ENCODE measurements at places on chromosomes 2 and 18. TPM values are rescaled to one million over a fixed set of nuclear protein-coding genes. Genes with fewer than 3 reads are reported as not detected.

GPR17 gene
- total RNA-seq, result 0.11 TPM

DNAJC5G gene
- total RNA-seq, result 1.4 TPM

SP140 gene
- 2.8 TPM for total RNA-seq

SF3B6 gene
- 81.2 TPM for total RNA-seq

SCG2 gene
- 0.29 TPM for total RNA-seq

NETO1 gene
- total RNA-seq, result not detected

MEP1B gene
- not detected for total RNA-seq

ACKR3 gene
- 1.7 TPM for total RNA-seq

MTX2 gene
- total RNA-seq, result 28.8 TPM

C2orf66 gene
- total RNA-seq, result 0.26 TPM

ASAP2 gene
- 10.6 TPM for total RNA-seq

MARCHF4 gene
- total RNA-seq, result not detected

- no peaks in the 10 kb centered on the region for H3K4me1 ChIP-seq
- no peak for DNase-seq
- no peaks in the 10 kb centered on the region for H3K27me3 ChIP-seq
- H3K36me3 ChIP-seq, result no peaks in the 10 kb centered on the region
- no peak overlapping the region for H3K27ac ChIP-seq
Measured at GRCh38 chr18:23926571-23926970, 88.0 kb upstream of the TTC39C start.

DNA sequence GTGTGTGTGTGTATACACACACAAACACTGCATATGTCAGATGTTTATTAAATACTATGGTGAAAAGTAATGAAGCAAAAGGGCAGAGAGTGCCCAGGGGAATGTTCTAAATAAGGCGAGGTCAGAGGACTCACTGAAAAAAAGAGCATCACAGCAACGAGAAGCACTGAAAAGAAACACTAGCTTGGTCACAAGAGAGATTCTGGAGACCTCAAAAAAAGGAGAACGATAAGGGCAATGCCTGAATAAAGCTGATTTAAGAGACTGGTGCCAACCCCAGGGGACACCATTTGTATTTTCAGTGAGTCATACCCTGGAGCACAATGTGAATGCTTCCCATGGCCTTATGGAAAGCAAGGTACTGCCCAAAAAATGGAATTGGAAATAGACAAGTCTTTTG is 14.5 kb downstream of the SLC40A1 start:
- peaks cover 94% of the 10 kb centered on the region for H3K4me1 ChIP-seq
- peaks cover 86% of the 10 kb centered on the region for H3K36me3 ChIP-seq
- no peaks in the 10 kb centered on the region for H3K27me3 ChIP-seq
- H3K4me3 ChIP-seq, result no peak overlapping the region
- no peak overlapping the region for H3K27ac ChIP-seq

DNA sequence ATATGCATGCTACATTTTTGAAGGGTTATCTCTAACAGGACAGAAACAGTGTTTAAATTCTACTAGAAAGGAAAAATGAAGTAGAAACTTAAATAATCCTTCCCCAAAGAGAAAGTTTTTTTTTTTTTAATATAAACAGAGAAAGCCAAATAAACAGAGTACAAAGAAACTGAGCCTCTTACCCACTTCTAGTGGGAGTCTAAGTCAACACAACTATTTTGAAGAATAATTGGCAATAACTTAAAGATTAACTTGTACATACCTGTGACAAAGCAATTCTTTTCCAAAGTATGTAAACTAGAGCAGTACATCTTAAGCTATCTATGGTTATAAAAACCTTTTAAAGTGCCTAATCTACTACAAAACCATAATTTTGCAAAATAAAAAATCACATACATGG is 224.7 kb downstream of the KCNH7 start:
- no peaks in the 10 kb centered on the region for H3K4me1 ChIP-seq
- H3K4me3 ChIP-seq, result no peak overlapping the region
- no peaks in the 10 kb centered on the region for H3K36me3 ChIP-seq
- H3K27me3 ChIP-seq, result no peaks in the 10 kb centered on the region
- DNase-seq, result no peak
- H3K27ac ChIP-seq, result no peak overlapping the region

DNA sequence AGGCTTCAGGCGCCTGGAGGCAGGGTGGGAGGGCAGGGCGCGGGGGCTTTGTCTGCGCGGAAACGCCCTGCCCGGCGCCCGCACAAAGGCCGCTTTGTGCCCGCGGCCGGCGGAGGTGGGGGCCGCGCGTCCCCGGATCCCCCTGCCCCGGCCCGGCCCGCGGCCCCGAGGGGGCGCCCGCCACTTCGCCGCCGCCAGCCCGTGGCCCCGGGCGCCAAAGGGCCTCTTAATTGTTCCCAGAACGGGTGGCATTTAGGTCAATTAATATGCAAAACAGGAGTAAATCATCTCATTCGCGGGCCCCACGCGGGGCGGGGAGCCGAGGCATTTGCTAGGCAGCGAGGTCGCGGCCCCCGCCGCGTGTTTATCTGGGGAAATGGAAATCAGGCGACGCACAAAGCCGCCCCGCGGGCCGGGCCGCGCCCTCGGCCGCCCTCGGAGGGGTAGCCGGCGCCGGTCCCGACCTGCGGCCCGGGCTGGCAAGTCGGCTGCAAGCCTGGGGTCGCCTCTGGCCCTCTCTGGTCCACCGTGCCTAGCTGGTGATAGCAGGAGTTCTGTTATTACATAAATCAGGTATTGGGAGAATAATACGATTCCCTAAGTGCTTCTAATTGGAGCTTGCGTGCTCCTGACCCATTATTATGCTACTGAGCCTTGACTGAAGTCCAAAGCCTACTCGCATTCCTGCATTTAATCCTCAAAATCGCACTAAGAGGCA is 148.2 kb upstream of the GLI2 start:
- peaks cover 19% of the 10 kb centered on the region for H3K27me3 ChIP-seq
- H3K36me3 ChIP-seq, result no peaks in the 10 kb centered on the region
- no peaks in the 10 kb centered on the region for H3K4me1 ChIP-seq
- no peak overlapping the region for H3K4me3 ChIP-seq
- no peak overlapping the region for H3K27ac ChIP-seq

DNA sequence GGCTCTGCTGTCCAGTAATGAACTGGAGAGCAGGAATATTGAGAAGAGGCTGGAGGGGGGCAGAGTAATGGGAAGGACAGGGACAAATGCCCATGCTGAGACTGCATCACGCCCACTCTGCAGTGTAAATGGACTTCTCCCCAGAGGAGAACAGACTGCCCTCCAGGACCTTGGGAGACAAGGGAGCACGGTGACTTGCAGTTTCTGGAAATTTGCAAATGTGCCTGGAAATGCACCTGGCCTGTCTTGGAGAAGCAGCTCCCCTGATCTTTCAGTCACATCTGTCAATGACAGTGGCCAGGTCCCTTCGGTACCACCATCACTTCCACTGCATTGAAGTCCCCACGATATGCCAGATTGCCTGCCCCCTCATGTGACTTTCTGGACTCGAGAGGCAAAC is 178.7 kb upstream of the SH3BP4 start:
- H3K27me3 ChIP-seq, result no peaks in the 10 kb centered on the region
- no peaks in the 10 kb centered on the region for H3K36me3 ChIP-seq
- H3K27ac ChIP-seq, result no peak overlapping the region
- H3K4me1 ChIP-seq, result no peaks in the 10 kb centered on the region
- DNase-seq, result no peak

- no peak overlapping the region for H3K4me3 ChIP-seq
- no peak overlapping the region for H3K27ac ChIP-seq
Measured at GRCh38 chr2:172038604-172039003, 38.9 kb downstream of the METAP1D start.

GRCh38 chr2:166361351-166362153 is 14.2 kb downstream of the SCN9A start:
- H3K36me3 ChIP-seq, result no peaks in the 10 kb centered on the region
- no peak overlapping the region for H3K4me3 ChIP-seq
- no peak overlapping the region for H3K27ac ChIP-seq
- no peaks in the 10 kb centered on the region for H3K4me1 ChIP-seq
- no peaks in the 10 kb centered on the region for H3K27me3 ChIP-seq

GRCh38 chr2:88838165-88838635 is 146.7 kb downstream of the RPIA start:
- H3K4me3 ChIP-seq, result no peak overlapping the region
- H3K27ac ChIP-seq, result no peak overlapping the region
- no peaks in the 10 kb centered on the region for H3K27me3 ChIP-seq
- no peaks in the 10 kb centered on the region for H3K4me1 ChIP-seq
- no peak for DNase-seq

DNA sequence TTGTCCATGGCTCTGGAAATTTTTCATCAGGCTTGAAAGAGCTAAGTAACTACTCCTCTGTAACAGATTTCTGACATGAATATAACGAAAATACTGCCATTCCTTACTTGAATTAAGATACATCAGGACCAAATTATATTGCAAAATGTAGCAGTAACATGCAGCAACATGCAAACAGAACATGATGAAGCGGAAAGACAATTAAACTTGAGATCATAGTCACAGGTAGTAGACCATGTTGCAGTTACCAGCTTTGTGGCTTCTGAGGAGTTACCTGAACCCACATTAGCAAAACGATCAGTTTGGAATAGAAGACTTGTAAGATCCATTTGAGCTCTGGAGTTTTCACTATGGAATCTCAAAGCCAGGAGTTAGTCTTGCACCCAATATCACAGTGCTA is 76.2 kb downstream of the MREG start:
- no peak overlapping the region for H3K27ac ChIP-seq
- H3K4me1 ChIP-seq, result no peaks in the 10 kb centered on the region
- H3K27me3 ChIP-seq, result no peaks in the 10 kb centered on the region
- no peak overlapping the region for H3K4me3 ChIP-seq
- DNase-seq, result no peak

DNA sequence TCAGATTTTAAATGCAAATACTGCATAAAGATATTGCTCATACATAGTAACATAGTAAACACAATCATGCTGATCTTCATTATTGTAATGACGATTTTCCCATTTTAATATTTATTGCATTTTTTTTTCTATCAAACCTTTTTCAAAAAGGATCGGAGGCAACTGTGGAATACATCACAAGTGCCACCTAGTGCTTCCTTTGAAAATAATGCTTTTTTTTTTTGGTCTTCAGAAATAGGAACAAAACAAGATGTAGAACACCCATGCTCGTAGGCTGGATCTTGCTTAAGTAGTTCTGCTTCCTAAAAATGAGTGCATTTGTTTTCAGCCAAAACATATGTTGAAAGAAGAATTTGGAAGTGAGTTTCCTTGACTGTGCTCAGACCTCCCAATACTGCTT is 35.7 kb upstream of the GPR155 start:
- no peaks in the 10 kb centered on the region for H3K27me3 ChIP-seq
- no peaks in the 10 kb centered on the region for H3K4me1 ChIP-seq
- no peak overlapping the region for H3K4me3 ChIP-seq
- no peaks in the 10 kb centered on the region for H3K36me3 ChIP-seq

GRCh38 chr2:12714391-12715221 is 2.1 kb upstream of the TRIB2 start:
- no peaks in the 10 kb centered on the region for H3K27me3 ChIP-seq
- DNase-seq, result no peak
- no peaks in the 10 kb centered on the region for H3K36me3 ChIP-seq

- no peak overlapping the region for H3K4me3 ChIP-seq
- no peak overlapping the region for H3K27ac ChIP-seq
- H3K4me1 ChIP-seq, result no peaks in the 10 kb centered on the region
- DNase-seq, result peak; percentile 24
Measured at GRCh38 chr2:114068438-114068837, 178.5 kb downstream of the ACTR3 start.

GRCh38 chr2:239231231-239232194 is 169.3 kb downstream of the HDAC4 start:
- no peak overlapping the region for H3K4me3 ChIP-seq
- DNase-seq, result no peak
- no peaks in the 10 kb centered on the region for H3K27me3 ChIP-seq
- no peak overlapping the region for H3K27ac ChIP-seq
- peaks cover 30% of the 10 kb centered on the region for H3K4me1 ChIP-seq

DNA sequence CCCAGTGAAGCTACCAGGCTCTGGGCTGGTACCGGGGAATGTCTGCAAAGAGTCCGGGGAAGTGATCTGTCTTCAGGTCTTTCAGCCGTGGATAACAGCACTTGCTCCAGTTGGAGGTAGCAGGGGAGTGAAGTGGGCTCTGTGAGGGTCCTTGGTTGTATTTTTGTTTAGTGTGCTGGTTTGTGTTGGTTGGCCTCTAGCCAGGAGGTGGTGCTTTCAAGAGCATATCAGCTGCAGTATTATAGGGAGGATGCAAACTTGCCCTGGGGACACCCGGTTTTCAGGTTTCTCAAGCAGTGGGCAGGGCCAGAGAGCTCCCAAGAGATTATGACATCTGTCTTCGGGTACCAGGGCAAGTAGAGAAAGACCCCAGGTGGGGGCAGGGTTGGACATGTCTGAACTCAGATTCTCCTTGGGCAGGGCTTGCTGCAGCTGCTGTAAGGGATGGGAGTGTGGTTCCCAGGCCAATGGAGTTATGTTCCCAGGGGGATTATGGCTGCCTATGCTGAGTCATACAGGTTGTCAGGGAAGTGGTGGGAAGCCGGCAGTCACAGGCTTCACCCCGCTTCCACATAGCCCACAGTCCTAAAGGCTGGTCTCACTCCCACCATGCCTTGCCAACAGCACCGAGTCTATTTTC is 34.4 kb downstream of the ACAA2 start:
- H3K4me3 ChIP-seq, result no peak overlapping the region
- no peak for DNase-seq
- no peak overlapping the region for H3K27ac ChIP-seq
- no peaks in the 10 kb centered on the region for H3K36me3 ChIP-seq
- no peaks in the 10 kb centered on the region for H3K4me1 ChIP-seq
- no peaks in the 10 kb centered on the region for H3K27me3 ChIP-seq

GRCh38 chr2:45173513-45173912 is 164.3 kb upstream of the SIX2 start:
- H3K27ac ChIP-seq, result no peak overlapping the region
- H3K4me1 ChIP-seq, result peaks cover 10% of the 10 kb centered on the region
- peaks cover 39% of the 10 kb centered on the region for H3K27me3 ChIP-seq
- no peak for DNase-seq

DNA sequence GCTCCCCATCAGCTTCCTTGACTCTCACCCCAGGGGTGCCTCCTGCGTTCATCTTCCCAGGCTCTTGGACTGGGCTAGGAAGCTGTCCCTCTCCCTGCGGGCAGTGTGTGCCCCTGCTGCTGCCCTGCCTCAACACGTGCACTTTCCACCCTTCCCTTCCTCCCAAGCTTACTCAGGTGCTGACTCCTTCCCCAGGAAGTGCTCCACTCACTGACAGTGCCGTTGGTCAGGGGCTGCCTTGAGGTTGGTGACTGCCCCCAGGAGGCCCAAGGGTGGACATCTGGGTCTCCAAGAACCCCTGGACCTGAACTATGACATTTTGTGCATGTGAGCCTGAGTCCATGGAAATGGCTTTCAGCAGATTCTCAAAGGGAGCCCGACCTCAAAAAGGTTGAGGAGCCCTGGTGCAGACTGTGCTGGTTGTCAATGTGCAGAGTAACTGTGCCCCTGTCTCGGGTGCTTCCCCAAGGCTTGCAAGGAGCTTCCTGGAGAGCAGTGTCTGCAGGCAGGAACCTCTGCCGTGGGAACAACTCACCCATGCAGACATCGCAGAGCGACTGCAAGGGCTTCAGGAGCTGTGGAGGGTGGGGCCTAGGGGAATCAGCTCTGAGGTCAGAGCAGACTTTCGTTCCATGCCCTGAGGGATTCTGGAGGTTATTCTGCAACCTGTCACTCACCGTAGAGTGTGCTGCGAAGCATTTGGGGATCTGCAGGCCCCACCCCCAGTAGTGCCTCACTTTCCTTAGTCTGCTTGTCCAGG is 116.5 kb upstream of the MCFD2 start:
- no peak overlapping the region for H3K4me3 ChIP-seq
- no peak for DNase-seq
- peaks cover 79% of the 10 kb centered on the region for H3K4me1 ChIP-seq
- peaks cover 46% of the 10 kb centered on the region for H3K36me3 ChIP-seq

All from adrenal gland (tissue), 19 donors.